ENCODE measurements at places on chromosomes 2 and 18. TPM values are rescaled to one million over a fixed set of nuclear protein-coding genes. Genes with fewer than 3 reads are reported as not detected.

The KLF7 gene
- total RNA-seq: 23.3 TPM

DNA sequence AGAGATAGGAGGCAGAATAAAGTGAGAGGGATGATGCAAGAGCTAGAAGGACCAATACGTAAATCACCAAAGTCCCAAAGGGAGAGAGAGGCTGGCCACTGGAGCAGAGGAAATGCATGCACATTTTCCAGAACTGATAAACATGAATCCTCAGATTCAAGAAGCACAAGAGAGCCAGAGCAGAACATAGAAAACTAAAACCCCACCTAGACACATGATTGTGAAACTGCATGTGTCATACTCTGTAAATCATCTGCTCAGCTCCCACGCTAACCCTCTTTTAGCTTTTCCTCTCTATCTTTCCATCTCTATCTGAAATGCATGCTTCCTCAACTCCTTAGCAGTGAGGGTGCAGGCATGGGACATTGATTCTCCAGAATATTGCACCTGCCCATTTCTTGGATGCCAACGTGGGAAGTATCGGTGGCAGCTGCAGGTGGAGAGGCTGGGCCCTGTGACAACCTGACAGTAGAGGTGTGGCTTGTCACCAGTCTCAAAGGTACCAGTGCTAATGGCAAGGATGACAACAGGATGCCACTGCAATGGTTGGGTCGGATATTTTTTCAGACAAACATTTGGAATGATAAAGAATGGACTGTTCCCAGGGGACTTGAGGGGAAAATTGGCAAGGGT is 89.3 kb upstream of the OTOS start:
- DNase-seq: no peak

GRCh38 chr2:66202586-66202985 is 232.3 kb upstream of the MEIS1 start:
- DNase-seq: no peak

- no peak for DNase-seq
These were observed 97.1 kb downstream of the USP40 start for GRCh38 chr2:233469261-233470010.

DNA sequence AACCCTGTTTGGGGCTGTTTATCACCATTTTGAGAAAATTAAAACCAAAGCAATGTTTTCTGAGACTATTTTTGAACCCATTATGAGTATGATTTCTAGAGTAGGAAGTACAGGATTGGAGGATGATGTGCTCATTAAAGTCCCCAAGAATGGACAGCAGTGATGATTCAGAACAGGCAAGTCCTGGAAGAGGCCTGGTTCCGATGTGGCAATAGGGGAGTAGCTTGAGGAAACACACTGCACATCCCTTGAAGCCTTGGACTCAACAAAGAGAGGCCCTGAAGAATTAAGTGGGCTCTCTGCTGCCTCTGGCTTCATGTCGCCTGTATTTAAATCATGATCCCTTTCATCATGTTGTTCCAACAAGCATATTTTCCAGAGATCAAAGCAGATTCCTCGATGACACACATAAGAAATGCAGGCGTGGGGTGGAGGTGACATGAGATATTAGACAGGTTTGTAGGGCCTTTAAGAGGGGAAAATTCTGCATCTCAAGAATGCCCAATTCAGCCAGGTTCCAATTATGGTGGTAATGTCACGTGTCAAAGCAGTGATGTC is 242.2 kb downstream of the FHOD3 start:
- DNase-seq: no peak

- no peak for DNase-seq
These were observed 584.5 kb upstream of the LRRTM1 start for GRCh38 chr2:80889009-80889408.

The INPP5D gene
- total RNA-seq: 7.1 TPM

The OR6B2 gene
- total RNA-seq: not detected

The ANKRD62 gene
- not detected for total RNA-seq

DNA sequence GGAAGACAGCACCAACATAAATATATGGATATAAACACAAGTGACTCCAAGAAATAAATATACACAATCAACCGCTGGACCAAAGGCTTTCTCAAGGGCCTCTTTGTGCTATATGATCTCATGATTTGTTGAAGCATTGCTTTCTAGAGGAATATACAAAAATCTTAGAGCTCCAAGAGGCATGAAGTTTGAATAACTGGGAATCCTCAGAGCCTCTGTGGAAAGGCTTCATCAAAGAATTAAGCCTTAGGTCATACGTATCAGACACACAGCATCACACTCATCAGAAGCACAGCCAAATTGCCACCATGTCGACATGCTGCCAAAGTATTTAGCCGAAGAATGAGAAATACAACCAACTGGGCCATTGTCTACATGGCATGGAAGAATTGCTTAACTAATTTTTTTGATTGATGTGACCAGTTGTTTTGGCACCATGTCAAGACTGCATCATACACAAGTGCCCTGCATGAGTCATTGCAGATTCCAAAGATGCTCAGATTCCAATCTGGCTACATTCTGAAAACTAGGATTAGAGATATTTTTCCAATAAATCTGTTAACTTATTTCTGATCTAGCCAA is 860.6 kb upstream of the ZEB2 start:
- DNase-seq: no peak

- no peak for DNase-seq
These were observed 83.8 kb downstream of the AGAP1 start for GRCh38 chr2:235577404-235578330.

DNA sequence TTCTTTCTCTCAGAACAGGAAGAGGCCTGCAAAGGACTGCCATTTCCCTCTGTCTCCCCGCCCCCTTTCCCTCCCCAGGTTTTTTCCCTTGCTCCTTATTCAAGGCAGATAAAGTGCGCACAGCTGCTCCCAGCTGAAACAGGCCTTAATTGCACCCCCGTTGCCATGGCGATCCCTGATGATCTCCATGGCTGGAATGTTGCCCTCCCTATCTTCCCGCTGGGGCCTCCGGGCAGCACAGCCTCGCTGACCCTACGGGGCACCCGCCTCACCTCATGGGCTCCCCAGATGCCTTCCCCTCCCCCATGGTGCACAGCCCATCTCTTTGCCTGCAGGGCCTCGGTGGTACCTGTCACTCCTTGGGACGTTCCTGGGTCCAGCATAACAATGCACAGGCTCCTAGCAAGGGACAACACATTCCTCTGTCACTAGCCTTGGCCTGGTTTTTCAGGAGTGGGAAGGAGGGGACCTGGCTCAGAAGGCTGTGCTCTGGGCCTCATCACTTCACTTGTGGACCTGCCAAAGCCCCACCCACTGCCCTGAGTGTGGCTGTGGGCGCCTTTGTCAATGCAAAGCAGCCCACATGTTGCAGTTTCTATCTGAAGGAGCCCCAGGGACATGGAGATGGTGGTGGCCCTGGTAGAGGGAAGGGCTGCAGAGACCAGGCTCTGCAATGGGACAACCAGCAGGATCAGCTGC is 115.0 kb downstream of the CELF4 start:
- peak; percentile 46 for DNase-seq

DNA sequence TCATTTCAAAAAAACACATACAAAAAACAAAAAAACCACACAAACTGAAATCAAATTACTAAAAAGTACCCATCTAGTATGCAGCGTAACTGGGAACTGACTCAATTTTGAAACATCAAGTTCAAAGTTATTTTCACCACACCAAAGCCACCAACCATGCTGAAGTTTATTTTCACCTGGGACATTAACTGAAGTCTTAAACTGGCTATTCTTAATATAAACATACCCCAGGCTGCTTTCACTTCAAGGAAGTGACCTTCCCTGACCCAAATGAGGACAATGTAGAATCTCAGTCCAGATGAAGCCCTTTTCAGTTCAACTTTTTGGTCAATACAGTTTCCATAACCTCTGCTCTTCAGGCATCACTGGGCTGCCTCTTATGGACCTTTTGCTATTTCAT is 84.6 kb downstream of the PIGN start:
- no peak for DNase-seq

DNA sequence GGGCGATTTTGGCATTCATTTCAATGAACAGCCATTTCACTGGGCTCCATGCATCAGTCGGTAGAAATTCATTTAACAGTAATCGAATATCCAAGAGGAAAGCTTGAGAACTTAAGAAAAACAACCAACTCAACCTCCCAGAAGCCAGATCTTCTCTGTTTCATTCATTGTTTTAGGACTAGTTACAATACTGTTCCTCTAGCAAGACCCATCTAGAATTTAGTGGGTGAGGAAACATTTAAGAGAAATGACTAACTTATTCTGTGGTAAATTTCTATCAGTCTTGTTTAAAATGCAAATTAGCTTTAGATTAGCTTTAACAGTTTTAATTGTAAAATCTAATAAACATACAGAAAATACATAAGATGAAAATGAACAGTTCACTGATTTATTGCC is 81.4 kb upstream of the SMAD7 start:
- no peak for DNase-seq

The MAP2 gene
- total RNA-seq: 5.9 TPM

The PPP1R1C gene
- 5.3 TPM for total RNA-seq

DNA sequence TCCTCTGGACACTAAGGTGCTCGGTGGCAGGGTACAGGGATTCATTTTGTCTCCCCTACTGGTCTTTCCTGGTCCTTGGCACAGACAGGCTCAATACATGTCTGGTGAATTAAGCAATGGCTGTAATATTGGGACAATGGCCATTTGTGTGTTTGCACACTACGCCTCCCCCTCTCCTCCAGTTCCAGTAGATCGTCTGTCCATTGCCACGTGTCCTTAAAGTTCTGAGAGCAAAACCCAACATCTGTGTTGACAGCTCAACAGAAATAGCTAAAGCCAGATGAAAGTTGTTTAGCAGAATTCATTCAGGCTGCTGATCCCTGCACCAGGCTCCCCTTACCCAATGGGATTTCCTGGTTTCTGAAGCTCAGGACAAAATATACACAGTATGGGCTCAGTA is 9.0 kb upstream of the FABP1 start:
- no peak for DNase-seq

The TUBA3E gene
- not detected for total RNA-seq

- DNase-seq: no peak
These were observed 53.4 kb downstream of the CD28 start for GRCh38 chr2:203759690-203760365.

- DNase-seq: no peak
These were observed 79.0 kb downstream of the COLEC12 start for GRCh38 chr18:421247-422155.

The RAPGEF4 gene
- 1.4 TPM for total RNA-seq

DNA sequence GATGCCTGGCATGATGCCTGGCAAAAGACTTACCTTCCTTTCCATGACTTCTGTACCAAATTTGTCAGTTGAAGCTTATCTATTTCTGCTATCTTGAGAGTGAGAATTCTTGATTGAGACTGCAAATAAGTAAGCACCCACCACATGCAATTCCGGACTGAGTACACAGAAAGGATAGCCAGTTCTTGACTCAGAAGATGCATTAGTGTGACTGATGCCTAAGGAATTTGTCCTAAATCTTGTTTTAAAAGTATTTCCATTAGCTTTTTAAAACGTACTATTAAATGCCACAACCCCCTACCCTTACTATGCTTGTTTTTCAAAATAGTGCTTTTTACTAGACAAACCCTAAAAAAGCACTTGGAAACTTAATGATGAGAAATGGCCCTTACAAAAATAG is 545 bp downstream of the MPP4 start:
- DNase-seq: no peak

- DNase-seq: no peak
These were observed 425.3 kb downstream of the THSD7B start for GRCh38 chr2:137190411-137191195.

The MOCOS gene
- 6.5 TPM for total RNA-seq

All from H1 (cell line).